ENCODE measurements at places on chromosomes 6 and 20.

DNA sequence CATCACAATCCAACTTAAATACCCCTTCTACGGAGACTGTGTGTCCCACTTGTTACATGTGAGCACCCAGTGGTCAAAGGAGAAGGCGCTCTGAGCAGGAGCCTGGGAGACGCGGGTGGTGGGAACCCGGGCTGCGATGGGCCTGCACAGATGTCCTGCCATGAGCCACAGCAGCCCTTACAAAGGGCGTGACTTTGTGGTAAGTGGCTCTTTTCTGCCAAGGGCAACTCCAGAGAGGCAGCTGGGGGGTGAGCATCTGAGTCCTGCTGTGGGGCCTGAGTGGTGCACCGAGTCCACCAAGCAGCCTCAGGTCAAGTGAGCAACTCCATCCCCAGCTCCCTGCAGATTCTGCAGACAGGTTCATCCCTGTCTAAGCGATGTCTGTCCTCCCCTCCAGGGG lies 33.6 kb upstream of the CST7 start:
- DNase-seq, result no peak

DNA sequence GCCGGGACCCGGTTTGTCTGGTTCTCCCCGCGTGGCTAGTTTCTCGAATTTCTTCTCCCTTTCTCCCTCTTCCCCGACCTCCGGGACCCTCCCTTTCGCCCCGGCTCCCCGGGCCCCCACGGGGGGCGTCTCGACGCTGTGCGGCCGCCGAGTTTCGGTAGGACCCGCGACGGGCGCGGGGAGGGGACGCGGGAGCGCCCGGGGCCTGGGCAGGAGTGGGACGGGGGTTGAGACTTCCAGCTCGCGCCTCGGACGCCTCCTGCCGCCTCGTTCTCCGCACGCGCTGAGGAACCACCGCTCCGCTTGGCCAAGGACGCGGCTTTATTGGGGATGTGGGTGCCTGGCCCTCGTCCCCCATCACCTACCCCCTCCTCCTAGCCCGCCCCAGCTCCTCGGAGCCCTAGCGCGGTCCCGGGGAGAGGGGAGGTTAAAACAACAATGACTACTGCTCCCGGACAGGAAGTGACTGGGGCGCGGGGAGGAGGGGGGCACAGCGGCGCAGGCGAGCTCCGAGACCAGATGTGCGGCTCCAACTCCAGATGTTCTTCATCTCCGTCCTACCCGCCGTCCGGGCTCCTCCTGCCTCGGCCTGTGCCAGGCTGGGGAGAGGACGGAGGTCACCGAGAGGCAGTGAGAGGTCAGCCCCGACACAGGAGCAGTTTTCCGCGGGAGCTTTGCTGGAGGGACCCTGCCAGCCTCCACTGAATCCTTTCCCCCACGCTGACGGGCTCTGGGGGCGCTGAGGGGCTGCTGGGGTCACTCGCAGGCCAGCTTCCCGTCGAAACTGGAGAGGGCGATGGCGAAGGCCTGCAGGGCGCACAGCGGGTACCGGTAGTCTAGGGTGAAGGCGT lies 917 bp upstream of the TEAD3 start:
- peak; percentile 30 for DNase-seq

DNA sequence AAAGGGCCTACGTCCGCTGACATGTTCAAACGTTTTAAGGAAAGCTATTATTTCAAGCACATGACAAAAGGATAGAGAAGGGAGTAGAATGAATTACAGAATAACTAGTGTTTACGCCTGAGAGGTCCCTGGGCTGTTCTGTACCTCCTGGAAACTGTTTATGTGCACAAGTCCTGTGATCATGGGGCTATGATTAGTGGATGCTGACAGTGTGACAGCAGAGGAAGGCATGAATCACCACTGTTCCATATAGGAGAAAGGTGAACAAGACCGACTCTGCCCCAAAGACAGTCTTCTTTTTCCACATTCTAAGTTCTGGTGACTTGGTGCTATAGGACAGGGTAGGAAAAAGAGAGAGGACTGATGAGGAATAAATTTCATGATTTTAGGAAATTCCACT lies 249.2 kb upstream of the PRDM1 start:
- peak; percentile 55 for DNase-seq

DNA sequence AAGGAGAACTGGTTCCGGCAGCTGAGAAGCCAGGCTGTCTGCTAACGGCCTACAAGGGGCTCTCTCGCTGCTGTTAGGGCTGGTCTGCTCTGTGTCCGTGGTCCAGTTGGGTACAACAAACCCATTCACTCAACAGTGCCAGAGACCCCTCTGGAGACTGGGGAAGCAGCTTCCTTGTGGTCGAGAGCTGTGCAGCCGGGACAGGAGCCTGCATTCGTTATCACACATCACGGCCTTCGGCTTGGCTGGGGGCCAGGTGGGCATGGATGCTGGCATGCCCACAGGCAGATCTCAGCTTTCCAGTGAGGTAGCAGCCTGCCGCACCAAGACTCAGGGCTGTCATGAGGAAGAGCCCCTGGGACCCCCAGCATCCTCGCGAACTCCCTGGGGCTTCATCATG lies 124.7 kb downstream of the PREX1 start:
- no peak for DNase-seq

DNA sequence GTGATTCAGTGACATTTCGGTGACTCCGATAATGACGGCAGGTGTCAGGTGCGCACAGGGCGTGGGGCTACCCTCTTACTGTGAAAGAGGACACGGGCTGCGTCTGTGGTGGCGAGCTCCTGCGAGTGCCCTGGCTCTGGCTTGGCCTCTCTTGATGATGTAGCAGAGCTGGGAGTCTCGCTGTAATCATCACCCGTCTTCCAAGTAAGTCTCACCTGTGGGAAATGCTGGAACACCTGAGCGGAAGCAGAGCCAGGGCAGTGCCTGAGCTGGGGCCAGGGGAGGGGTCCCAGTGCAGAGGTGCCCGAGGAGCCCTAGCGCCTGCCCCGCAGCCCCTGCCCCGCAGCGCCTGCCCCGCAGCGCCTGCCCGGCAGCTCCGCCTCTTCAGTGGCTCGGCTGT lies 4.8 kb downstream of the OSBPL2 start:
- DNase-seq, result no peak

GRCh38 chr20:61439251-61439650 lies 187.2 kb downstream of the CDH4 start:
- DNase-seq, result no peak

DNA sequence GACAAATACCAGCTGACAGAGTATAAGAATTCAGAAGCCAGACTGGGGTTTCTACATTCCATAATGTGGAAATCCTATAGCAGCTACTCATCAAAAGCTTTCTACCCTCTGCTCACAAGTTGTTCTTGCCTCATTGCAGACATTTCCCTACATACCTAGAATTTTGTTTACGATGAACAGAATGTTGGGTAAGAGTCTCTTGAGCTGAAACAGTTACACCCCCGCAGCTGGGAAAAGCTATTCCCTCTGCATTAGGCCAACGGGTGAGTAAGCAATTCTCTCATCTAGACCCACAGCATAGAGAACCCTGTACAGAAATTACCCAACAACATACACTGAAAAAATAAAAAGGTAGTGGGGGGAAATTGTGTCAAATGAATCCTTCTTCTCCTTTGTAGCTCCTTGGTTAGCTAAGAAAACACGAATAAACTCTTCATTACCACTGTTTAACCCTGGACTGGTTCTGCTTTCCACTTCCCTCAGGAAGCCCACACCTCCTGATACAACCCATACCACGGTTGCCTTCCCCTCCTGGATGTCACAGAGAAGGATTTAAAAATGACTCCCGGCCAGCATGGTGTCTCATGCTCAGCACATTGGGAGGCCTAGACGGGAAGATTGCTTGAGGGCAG lies 215.0 kb upstream of the SHLD1 start:
- no peak for DNase-seq

GRCh38 chr20:4533368-4534133 lies 188.2 kb upstream of the PRND start:
- no peak for DNase-seq

DNA sequence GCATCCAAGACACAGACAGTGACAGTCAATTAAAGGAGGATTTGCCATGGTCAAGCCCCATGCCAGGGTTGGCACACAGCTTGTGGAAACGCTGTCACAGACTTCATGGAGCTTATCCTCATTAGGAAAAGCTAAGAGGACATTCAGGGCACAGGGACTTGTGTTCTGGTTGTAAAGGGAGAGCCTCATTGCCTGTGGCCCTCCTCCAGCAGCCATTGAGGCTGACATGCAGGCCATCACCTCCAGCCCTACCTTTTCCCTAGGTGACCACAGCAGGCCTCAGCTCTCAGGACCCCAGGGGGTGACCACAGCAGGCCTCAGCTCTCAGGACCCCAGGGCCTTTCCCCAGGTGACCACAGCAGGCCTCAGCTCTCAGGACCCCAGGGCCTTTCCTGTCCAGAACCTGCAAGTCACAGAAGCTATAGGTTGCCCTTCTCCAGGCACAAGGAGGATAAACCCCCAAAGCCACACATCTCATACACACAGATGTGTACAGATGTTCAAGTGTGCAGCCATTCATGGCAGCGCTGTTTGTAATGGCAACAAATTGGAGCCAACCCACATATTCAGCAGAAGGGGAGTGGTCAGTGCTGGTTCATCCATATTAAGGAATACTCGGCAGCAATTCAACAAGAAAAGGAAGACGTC lies 26.1 kb downstream of the DUSP22 start:
- no peak for DNase-seq

GRCh38 chr6:6283746-6284145 lies 36.7 kb downstream of the F13A1 start:
- DNase-seq, result no peak

GRCh38 chr6:32153564-32154513 lies at the start of gene PPT2:
TSS of gene PPT2 (plus strand) at chr6:32154141. CDS start at chr6:32154595, 454 bp downstream.
- DNase-seq, result peak; percentile 85

DNA sequence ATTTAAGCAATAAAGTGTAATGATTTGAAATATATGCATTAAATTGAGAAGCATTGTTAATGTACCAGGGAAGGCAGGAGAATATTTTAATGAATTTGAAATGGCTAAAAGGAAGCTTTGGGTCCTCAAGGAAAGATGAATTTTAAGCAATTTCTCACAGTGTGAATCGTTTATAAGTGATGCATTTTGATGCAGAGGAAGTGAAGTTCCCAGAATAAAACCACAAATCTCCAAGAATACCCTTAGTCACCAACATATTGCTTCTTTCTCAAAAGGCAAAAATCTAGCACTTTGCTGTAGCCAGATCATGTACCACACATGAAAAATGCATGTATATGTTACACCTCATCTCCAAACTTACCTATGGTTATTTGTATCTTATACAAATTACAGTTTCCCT lies 11.7 kb downstream of the TPD52L1 start:
- peak; percentile 29 for DNase-seq

DNA sequence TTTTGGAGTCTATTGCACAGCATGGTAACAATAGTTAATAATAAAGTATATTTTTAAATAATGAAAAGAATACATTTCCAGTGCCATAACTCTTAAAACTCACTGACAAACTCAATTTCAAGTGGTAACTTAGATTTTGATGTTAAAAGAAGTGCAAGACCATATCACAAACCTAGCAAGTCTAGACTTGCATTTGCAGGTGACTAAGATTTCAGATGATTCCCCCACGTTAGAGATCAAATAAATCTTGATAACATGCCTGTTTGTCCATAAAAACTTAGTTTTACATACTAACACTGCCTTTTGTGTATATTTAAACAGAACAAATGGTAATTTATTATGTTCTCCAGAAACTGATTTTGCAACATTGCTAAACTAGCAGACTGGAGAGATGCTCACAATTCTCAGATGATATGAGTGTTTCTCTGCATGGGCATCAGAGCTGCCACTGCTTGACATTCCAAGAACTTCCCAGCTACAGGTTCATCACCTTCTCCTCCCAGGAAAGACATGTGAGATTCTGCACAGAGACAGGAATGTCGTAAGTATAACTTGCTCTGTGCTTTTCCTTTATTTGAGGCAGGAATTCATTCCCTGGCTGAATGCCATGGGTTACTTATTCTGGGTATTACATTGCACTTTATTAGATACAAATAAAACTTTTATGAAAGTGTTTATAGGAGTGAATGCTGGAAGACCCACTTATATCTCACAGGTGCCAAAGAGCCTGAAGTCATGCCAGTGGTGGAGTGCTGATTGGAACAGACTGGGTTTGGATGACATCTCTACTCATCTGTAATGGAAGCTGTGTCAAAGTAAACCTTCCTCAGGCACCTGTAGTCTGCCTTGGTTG lies 160.2 kb upstream of the FOXA2 start:
- peak; percentile 39 for DNase-seq

DNA sequence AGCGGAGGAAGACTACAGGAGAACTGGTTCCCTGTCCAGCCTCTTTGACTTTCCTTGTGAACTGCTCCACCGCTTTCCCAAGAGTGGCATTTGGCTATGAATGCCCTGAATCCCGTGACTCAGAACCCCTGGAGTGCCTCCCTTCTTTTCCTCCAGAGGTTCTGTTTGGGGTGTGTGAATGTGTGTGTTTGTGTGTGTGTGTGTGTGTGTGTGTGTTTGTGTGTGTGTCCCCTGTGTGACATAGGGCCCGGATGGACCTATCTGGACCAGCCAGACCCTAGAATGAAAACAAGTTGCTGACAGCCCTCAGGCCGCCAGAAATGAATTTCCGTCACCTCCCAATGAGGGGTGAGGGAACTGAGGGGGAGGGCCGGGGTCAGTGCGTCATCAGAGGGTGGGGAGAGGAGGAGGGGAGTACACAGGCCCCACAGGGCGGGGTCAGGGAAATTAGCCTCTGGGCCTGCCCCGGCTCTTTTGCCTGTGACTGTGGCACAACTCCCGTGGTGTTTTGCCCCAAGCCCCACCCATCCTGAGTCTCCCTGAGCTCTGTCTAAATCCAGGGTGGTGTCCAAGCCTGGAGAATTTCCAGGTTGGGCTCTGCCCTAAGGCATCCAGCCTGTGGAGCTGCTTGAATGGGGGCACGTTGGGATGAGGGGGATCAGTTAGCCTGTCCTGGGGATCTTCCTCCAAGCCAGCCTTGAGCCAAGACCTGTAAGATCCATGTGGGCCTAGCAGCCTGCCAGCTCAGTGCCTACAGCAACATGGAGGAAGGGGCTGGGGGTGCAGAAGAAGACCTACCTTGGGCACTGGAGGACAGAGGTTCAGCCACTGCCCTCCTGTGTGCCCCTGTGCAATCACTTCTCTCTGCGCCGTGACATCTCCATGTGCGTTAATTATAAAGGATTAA lies 15.2 kb upstream of the MRPS18A start:
- DNase-seq, result peak; percentile 93

- DNase-seq, result no peak
These were observed 11.4 kb downstream of the COMMD7 start for GRCh38 chr20:32731882-32732266.

Data from kidney tubule cell (primary cell).